NCI-H524 (cell line): ENCODE measurements at places on chromosomes 4 and X.

DNA sequence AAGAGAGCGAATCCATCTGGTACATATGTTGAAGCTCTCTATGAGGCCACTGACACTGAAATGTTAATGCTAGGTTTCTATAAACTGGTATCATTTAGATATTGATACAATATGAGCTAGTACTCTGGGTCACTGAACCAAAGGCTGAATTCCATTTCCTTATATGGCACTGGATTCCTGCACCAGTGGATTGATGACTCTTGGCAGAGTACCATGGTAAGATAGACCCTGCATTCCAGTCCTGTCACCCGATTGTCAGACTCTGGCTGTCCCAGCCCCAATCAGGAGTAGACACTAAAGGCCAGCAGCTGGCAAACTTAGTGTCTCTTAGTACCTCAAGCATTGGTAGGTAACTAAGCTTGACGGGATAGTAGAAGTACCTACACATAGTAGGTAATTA lies 44.0 kb upstream of the EOLA2 start:
- DNase-seq = no peak

GRCh38 chr4:104449537-104449936 lies 45.2 kb downstream of the CXXC4 start:
- DNase-seq = no peak

DNA sequence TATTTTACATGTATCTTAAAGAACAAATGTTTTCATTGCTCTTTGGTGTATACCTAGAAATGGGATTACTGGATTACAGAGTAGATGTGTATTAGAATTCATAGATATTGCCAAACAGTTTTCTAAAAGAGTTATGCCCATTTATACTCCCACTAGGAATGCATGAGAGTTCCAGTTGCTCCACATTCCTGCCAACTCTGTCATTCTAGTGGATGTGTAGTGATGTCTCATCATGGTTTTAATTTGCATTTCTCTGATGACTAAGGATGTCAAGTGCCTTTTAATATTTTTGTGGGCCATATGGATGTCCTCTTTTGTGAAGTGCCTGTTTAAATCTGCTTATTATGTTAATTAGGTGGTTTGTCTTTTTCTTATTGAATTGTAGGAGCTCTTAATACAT lies 65.6 kb upstream of the BMP2K start:
- DNase-seq = peak; percentile 14

GRCh38 chrX:19839770-19840254 lies 47.6 kb downstream of the SH3KBP1 start:
- DNase-seq = peak; percentile 10

DNA sequence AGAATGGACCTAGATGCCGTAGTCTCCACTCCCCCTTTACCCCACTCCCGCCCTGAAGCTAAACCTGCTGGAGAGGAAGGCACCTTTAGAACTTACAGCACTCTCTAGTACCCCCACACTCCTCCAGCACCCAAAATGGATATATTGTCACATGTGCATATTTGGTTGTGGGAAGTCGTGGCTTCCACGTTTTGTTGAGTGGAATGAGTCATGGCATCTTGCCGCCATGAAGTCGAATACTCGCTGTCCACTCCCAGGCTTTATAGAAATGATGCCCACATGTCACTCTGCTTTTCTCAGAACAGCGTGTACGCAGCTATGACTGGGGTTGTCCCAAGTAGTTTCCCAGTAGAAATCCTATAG lies 545 bp downstream of the ABCE1 start:
- peak; percentile 8 for DNase-seq

DNA sequence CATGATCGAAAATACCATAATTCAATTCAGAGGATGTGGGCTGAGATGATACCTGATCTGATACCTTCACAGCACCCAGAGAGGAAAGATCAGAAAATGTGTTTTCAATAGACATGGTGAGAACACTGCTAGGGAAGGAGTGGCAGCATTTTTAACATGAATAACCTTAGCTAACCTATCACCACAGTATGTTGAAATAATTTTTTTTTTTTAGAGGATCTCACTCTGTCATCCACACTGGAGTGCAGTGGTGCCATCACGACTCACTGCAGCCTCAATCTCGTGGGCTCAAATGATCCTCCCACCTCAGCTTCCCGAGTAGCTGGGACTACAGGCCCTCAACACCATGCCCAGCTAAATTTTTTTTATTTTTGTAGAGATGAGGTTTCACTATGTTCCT lies 90.5 kb upstream of the RAPGEF2 start:
- no peak for DNase-seq

- DNase-seq = no peak
These were observed 314.2 kb upstream of the PUDP start for GRCh38 chrX:7462110-7462509.

DNA sequence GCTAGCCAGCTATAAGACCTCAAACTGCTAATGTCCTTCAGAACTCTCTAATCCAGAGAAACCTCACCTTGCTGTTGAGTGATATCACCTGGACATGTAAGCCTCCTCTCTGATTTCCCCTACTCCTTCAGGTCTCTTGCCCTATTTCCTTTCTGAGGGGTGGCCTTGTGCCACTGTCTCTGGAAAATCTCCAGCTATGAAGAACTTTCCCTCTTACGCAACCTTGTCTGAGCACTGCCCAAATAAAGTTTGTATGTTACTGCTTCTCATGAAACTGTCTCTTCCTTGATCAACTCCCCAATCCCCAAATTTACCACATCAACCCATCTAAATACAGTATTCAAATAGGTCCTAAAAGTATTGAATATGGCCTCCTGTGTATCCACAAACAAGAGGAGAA lies 53.5 kb upstream of the VEGFD start:
- no peak for DNase-seq

GRCh38 chr4:41136456-41136855 lies 77.9 kb downstream of the APBB2 start:
- no peak for DNase-seq

DNA sequence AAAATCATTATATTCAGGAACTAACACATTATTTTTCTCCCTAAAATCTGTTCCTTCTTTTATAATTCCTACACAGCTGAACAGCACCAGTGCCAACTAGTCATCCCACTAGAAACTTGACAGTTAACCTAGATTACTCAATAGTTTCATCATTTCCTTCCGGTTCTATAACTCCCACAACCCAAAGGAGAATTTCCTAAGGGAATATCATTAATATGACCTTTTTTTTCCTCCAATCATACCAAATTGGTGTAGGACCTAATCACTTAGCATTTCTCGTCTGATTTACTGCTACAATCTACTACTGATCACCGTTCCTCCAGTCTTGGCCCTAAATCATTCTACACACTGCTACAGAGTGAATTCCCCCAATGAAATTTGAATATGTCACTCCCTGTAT lies 45.9 kb downstream of the WDFY3 start:
- no peak for DNase-seq

- DNase-seq = no peak
These were observed 83.2 kb upstream of the PLAC8 start for GRCh38 chr4:83197555-83198235.

DNA sequence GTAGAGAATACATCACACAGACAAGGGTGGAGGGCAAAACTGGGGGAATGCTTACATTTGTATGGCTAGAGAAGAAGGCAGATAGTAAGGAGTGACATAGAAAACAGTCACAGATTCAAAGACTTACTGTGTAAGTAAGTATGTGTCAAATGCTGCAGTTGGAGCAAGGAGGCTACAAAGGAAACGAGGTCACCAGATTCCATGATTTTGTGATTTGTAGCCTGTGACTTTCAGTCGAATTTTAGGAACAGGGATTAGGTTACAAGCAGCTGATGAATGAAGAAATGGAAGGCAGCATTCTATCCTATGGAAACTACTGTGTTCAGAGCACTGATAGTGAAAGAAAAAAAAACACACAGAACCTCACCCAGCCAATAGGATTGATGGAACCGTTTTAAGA lies 407.9 kb downstream of the IL15 start:
- no peak for DNase-seq

- no peak for DNase-seq
These were observed 29.1 kb downstream of the ZNF185 start for GRCh38 chrX:152926923-152927322.

DNA sequence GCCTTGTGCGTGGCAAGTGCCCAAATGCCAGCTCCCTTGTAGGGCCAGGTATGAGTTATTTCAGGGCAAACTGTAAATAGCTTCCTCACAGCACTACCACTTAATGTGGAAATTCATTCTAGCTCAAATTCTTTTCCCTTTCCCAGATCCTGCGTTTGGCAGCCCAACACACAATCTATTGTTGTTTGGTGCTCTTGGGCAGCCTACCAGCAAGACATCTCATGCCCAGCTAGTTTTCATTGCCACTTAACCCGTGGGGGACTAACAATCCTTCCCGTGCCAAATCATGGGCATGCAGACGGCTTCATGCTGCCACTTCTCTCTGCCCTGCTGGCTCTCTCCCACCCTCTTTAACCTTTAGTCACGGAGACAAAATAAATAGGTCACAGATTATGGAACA lies 454.2 kb downstream of the GRIA2 start:
- no peak for DNase-seq

DNA sequence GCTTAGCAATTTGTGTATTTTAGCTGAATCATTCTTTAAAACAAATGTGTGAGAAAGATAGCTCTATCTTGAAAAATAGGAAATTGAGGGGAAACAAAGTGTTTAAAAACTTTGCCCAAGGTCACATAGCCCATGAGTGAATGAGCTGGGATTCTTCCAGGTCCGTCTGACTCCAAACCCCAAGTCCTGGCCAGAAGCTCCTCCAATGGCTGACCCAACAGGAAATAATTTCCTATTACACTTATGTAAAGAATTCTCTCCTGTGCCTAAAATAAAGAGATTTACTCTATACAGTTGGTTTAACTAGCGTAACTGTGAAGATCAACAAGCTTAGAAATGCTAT lies 287.6 kb downstream of the ARHGAP24 start:
- DNase-seq = no peak

- DNase-seq = no peak
These were observed 58.8 kb downstream of the C4orf50 start for GRCh38 chr4:5959211-5959982.

GRCh38 chr4:102657206-102657605 lies 103.6 kb downstream of the MANBA start:
- DNase-seq = no peak

GRCh38 chrX:108216919-108217571 lies 125.5 kb downstream of the ATG4A start:
- DNase-seq = no peak

DNA sequence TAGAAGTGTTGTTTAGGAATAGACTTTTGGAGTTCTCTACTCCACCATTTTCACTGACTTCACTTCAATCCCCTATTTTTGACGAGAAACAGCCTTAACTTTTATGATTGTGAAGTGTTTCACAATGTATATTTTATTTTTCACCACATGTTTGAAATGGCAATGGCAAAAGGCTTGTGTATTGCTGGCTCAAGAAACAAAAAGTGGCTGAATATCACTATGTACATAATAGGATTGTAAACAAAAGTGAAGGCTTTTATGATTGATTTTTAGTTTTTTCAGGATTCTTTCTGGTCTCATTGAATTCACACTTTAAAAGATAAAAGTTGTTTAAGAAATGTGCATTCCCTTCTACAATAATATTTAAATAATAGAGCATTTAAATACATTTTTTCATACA lies 18.2 kb downstream of the MAGEB5 start:
- DNase-seq = no peak

DNA sequence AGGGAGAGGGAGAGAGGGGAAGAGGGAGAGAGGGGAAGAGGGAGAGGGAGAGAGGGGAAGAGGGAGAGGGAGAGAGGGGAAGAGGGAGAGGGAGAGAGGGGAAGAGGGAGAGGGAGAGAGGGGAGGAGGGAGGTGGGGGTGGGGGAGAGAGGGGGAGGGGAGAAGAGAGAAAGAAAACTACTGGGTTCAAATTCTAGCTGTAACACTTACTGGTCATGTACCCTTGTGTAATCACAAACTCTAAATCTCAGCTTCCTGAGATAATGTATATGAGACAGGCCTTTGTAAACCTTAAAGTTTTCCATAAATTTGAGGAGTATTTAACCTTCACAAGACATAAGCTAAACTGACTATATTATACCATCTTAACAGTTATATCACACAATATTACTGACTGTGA lies 109.1 kb downstream of the FGF16 start:
- DNase-seq = no peak

GRCh38 chrX:51407520-51408409 lies 75.1 kb downstream of the NUDT10 start:
- no peak for DNase-seq

- DNase-seq = no peak
These were observed 25.9 kb downstream of the NOP14 start for GRCh38 chr4:2937146-2937857.

DNA sequence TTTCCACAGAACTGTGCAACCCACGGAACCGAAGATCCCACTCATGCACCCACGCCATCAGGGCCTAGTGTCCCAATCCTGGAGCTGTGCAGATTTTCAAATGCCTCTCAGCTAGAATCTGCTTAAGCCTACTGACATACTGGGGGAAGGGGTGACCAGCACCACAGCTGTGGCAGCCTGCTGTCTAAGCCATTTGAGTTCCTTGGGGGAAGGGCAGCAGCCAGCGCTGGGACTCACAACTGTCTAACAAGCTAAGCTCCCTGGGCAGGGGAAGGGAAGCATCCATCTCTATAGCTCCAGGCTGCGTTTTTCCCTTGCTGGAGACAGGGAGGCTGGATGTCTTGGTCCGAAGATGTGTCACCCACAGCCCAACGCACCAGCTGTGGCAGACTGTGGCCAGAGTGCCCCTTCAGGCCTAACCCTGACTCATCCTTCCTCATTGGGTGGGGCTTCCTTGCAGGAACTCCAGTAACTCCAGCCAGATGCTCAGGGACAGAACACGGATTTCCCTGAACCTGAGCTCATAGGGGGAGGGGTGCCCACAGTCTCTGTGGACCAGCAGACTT lies 194.8 kb downstream of the CHRDL1 start:
- DNase-seq = peak; percentile 32

GRCh38 chrX:1294301-1295067 lies 25.9 kb downstream of the CSF2RA start:
- DNase-seq = no peak

DNA sequence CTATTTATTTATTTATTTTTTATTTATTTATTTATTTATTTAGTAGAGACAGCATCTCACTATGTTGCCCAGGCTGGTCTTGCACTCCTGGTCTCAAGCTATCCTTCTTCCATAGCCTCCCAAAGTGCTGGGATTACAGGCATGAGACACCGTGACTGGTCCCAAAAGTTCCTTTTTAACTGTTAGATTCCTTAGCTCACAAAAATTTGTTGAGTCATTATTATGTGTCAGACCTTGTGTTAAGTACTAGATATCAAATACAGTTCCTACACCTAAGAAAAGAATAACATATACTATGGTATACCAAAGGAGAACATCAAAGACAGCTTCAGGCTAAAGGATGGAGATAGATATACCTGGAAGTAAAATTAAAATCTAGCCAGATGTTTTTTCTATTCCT lies 11.6 kb downstream of the FGA start:
- DNase-seq = no peak

GRCh38 chr4:128488055-128488705 lies 200.6 kb upstream of the PGRMC2 start:
- no peak for DNase-seq
